ENCODE measurements at places on chromosomes 12 and 14.

- DNase-seq: no peak
Observed at GRCh38 chr14:30287579-30288445, 271.1 kb upstream of the G2E3 start.

GRCh38 chr12:50523772-50524171 lies 19.0 kb downstream of the DIP2B start:
- DNase-seq: no peak

DNA sequence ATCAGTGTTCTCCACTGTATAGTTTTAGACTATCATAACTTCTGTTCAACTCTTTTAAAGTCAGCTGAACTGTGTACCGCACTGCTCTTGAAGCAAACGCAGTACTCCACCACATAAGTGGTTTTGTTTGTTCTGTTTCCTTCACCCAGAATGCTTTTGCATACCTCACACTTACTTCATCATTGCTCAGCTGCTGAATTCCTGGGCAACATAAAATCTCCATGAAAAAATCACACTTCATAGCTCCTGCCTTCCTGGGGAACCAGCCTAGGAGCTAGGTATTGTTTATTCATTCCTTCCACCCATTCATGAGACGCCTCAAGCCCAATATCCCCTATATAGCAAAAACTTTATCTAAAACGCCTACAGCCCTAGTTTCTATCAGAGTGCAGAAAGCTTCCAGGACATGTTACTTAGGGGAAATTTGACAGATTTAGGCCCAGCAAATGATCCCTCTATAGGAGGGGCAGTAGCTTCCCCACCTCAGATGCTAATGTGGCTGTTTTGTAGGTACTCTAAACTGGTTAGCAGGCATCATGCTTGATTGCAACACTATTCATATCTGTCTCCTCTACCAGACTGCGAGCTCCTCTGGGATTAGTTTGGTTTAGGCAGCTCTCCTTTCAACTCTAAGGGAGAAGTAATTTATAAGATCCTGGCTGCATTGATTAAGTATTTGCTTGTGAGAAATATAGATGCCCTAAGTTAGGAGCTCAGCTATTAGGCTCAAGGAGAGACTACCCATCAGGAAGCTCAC lies 44.5 kb downstream of the LRRC9 start:
- no peak for DNase-seq

DNA sequence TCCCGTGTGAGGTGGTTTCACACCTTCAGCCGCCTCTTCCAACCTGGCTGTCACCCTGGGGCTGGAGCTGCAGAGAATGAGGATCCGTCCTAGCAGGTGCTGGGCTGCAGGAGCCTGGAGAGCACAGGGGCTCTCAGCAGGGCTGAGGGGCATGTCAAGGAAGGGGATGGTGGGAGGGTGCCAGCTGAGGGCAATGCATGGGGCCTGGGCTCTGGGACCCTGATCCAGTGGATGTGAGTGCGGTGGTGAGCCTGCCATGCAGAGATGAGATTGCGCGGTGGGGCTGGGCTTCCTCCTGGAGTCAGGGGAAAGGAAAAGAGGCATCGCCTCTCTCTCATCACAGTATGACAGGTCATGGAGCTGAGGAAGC lies 31.5 kb downstream of the ANAPC7 start:
- DNase-seq: no peak

- DNase-seq: no peak
Observed at GRCh38 chr14:52700701-52701172, 5.4 kb upstream of the ERO1A start.

DNA sequence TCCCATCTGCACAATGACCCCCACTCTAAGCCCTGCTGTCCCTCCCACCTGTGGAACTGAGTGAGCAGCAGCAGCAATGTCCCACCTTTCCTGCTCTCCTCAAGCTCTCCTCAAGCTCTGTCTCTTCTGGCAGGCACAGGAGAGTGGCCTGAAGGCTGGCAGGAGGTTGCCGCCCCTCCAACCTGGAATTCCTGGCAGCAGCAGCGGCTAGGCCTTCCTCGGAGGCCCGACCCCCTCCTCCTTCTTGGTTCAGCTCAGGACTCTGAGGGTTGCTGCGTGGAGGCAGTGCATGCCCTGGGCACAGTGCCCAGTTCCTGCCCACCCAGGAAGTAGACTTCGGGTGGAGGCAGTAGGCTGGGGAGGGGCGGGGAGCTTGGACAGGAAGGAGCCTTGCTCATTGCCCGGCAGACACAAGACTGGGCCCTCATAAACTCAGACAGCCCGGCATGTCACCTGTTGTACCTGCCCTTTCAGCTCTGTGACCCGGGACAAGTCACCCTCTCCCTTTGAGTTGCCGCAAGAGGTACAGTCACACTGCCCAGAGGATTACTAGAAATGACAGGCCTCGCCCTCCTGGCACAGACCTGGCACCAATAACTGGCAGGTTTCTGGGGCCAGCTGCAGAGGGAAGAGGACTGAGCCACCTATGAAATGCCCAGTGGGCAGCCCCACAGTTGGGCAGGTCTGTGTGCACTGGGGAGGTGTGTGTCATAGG lies 2.1 kb upstream of the SERPINA1 start:
- no peak for DNase-seq

- no peak for DNase-seq
Observed at GRCh38 chr12:57011438-57012424, 4.6 kb downstream of the TAC3 start.

- DNase-seq: no peak
Observed at GRCh38 chr14:71136386-71137060, 229.3 kb downstream of the PCNX1 start.

GRCh38 chr14:99213527-99213971 lies 58.4 kb downstream of the BCL11B start:
- DNase-seq: no peak
